ENCODE measurements at places on chromosomes 5 and 9.

- no peak for DNase-seq
Observed at GRCh38 chr9:71690063-71690688, 78.1 kb downstream of the CEMIP2 start.

GRCh38 chr5:136776022-136776927, 410.9 kb upstream of the TRPC7 start:
- DNase-seq = no peak

GRCh38 chr5:64165500-64166200, at the start of gene RNF180:
Gene RNF180 (plus strand): TSS chr5:64165843. CDS start chr5:64200808, 34,965 bp downstream.
- DNase-seq = peak; percentile 92

DNA sequence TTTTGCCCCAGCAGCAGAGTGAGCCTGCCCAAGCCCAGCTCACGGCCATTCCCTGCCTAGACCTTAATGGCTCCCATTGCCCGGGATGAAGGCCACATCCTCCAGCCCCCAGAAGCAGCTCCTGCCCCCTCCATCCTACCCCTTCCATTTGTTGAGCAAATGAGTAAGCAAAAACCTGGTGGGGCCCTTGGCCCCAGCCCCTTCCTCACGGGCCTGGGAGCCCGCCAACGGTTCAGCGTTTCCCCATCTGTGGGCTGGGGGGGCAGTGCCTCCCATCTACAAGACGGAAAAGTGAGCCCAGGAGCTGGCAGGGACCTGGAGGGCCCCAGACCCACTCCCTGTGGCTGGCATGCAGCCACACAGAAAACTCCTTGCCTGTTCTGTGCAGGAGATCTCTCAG, 4.4 kb downstream of the CCDC187 start:
- no peak for DNase-seq

DNA sequence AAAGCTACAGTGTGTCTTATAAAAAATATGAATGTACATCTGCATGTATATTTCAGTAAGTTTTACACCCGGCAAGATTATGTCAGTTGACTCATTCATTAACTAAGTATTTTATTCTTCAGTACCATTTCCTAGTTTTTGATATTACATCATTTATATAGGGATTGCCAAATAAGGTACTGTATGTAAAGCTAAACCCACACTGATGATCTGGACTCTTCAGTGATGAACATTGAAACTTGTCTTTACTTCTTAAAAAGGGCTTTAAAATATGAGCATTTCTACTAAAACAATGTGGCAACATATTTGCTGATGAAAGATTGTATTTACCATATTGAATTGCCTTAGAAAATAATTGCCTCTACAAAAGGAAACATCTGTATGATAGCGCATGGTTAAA, 151.8 kb upstream of the TLX3 start:
- no peak for DNase-seq

- DNase-seq = no peak
Observed at GRCh38 chr5:133205649-133206048, 153.8 kb downstream of the HSPA4 start.

DNA sequence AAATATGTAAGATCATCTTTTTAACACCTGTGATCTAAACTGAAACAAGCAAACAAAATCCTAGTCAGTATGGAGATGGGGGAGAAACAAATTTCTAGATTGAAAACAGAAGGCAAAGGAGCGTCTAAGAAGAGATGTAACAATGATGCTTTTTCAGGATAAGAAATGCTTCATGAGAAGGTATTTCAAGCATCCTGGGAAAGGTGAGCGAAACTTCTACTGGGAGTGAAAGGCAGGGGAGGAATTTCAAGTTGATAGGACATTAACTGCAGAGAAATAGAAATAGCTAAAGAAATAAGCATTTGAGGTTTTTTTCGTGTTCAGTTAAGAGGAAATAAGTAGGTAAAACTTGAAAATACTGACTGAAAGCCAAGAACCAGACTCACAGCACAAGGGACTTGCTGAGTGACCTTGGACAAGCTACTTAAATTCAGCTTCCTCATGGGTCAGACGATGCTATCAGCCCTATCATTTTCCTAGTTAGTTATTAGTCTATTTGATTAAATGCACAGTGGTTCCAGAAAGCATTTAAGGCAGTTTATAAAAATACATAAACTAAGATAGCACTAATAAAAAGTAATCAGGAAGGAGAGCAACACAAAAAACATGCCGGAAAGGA, 406.3 kb downstream of the PDE4D start:
- DNase-seq = no peak

DNA sequence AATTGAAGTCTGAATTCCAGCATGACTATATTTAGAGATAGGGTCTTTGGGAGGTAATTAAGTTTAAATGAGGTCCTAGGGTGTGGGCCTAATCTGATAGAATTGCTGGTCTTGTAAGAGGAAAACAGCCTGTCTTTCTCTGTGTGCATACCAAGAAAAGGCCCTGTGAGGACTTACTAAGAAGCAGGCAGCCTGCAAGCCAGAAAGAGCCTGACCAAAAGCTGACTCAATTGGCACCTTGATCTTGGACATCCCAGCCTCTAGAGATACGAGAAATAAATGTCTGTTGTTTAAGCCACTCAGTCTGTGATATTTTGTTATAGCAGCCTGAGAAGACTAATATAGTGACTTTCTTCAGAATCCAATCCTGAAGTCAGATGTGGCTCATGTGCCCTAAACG, 14.6 kb downstream of the ARL14EPL start:
- DNase-seq = no peak

Data from upper lobe of left lung (tissue), 6 donors.